Esophagus squamous epithelium (tissue), 5 donors: ENCODE measurements at places on chromosomes 6 and 20.

GRCh38 chr6:43765776-43766499 is 4.1 kb upstream of the VEGFA start:
- DNase-seq, result no peak

- DNase-seq, result no peak
Measured at GRCh38 chr6:24445704-24446103, 43.0 kb downstream of the MRS2 start.

DNA sequence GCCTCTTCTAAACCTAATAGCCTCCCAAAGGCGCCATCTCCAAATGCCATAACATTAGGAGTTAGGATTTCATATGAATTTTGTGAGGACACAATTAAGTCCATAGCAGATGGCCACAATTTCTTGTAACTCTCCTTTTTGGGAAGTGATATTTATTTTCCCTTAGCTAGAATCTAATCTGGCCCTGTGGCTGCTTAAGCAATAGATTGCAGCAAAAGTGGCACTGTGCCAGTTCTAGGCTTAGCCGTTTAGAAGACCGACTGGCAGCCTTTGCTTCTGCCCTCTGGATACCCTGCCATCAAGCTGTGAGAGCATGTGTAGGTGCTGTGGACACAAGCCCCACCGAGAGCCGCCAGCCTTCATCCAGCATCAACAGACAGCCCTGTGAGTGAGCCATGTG is 15.9 kb upstream of the ADGB start:
- DNase-seq, result no peak

GRCh38 chr6:1295420-1295819 is 16.5 kb upstream of the FOXQ1 start:
- no peak for DNase-seq

GRCh38 chr6:111894951-111895350 is 21.7 kb upstream of the FYN start:
- no peak for DNase-seq

DNA sequence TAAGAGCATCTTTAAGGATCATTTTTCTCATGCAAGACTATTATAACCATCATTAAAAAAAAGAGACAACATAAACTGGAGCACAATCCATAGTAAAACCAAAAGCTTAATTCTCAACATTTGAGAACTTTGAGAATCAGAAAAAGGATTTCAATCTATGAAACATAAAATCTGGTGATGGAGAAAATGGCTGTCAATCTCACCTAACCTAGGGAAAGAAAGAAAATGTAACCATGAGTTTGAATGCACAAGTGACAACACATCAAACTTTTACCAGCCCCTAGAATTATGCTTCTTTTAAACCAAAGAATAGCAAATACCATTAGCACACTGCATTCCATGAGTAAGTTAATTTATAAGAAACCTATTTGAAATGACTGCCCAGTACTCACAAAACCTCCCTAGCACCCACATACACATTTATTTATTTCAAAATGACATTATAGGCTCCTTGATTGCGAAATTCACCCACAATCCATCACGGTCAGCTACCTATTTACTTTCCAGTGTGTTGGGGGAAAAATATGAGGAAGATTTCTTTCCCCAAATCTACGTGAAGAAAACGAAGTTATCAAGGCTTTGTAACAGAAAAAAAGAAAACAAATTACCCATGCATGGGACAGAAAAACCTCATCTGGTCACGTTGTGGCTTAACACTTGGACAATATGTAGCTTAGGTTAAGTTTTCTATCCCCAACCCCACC is 828 bp downstream of the ASCC3 start:
- DNase-seq, result no peak

DNA sequence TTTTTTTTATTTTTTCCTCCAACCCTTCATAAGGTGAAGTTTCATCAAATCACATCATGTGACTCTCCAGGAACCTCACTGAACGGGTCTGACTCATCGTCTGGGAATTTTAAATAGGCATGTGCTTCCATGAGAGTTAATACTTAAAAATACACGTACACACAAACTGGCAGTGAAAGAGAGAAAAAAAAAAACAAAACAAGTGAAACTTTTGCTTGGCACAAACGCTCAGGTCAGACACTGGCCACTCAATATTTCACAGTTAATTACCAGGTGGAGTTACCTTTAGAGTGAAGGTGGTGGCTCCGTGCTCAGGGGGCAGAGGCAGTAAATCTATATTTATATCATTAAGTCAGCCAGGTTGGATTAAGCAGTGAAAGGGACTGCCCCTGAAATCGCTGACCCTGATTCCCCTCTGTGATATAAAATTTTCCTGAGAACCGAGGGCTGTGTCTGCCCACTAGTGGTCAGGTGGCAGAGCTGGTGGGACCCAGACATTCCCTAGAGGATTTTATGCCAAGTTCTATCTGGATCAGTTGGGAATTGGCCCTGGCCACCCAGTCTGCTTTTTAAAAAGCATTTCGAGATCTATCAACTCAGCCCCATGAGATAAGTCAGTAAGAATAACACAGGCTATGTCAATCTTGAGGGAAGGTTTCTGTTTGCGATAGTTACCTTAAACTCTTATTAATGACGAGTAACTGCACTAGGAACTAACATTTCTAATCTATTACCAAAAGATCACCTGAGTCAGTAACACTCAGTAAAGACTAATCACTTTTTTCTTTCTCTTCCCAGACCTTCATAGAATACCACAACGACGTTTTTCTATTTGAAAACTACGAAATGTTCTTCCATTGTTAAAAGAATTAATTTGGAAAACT is 259.1 kb downstream of the HDGFL1 start:
- DNase-seq, result no peak
